Keratinocyte (primary cell): ENCODE measurements at places on chromosomes 7 and 10.

- DNase-seq, result no peak
These were observed 102.7 kb upstream of the C7orf33 start for GRCh38 chr7:148487912-148488311.

GRCh38 chr10:93363891-93364648 is 118.1 kb downstream of the MYOF start:
- DNase-seq, result no peak

DNA sequence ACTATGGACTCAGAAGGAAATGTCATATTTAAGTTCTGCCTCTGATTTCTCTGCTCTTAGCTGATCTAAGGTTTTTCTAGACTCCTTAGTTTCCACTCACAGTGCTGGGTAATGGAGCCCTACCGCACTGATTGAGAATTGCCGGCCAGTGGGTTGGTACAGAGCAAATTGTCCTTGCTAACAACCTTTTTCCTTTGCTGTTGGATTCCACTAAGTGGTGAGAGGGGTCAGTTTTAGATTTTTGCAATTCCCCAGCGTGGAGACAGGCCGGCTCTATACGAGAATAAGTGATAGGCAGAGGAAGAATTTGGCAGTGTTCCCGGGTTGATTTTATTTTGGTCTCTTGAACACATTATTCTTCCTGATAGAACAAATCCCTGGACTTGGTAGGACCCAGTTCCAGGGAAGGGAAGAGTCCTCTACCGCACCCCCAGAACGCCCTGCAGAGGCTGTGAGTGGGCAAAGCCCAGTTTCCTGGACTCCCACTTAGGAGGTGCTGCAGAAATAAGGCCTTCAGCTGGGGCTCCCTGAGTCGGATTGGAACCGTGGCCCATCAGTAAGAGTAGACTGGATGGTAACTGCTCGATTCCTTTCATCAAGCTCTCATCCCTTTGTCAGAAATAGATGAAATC is 3.0 kb upstream of the NRP1 start:
- no peak for DNase-seq

DNA sequence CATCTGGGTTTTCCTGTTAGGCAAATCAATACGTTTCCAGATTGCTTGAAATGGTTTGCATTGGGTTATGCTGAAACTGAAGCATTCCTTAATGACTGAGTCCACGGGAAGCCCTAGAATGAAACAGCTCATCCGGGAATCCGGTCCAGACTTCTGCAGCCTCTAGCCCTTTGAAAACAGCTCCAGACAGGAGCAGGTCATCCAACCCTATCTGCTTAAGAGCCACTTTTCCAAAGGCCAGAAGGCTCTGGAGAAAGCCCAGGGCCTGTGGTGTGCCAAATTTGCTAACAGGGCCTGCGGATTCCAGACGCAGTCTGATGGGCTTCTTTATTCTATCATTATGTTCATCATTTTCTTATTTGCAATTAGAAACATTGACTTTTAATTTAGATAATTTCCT is 265.4 kb downstream of the SKIDA1 start:
- no peak for DNase-seq

DNA sequence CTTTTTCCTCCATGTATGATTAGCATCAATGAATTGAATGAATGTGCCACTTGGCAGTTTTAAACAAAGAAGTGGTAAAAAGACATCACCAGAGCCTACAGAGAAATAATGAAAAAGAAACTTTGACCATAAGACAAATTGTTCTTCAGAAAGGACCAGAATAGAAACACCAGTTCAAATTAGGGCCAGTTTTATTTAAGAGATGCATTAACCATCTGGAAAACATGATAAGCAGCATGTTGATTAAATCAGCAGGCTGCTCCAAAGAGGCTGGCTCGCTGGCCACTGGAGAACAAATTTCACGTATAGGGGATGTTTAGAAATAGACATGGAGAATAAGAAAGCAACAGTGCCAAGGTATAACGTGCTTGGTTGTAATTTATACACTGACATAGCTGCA is 242.3 kb upstream of the AOAH start:
- no peak for DNase-seq

- DNase-seq, result no peak
These were observed 242.5 kb downstream of the ELMO1 start for GRCh38 chr7:37206192-37206591.

DNA sequence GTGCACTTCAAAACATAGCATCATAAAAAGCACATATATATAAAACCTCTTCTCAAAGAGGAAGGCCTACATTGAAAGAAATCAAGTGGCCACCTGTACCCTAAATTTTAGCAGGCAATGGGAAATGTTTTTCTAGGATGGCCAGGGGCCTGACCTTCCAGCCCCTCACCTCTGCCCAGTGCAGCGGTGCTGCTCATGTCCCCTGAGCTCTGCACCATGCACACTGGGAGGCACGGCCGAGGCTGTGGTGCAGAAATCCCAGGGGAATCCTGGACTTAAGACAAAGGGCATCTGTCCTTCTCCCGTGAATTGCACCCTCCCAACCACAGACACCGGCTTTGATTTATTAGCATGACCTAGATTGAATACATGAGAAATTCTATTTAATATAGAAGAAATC is 551.4 kb downstream of the GLRX3 start:
- DNase-seq, result no peak

- DNase-seq, result no peak
These were observed 12.9 kb downstream of the UPP1 start for GRCh38 chr7:48101968-48102367.

GRCh38 chr7:50589364-50589763 is 24.2 kb upstream of the DDC start:
- DNase-seq, result no peak

GRCh38 chr10:1575481-1576244 is 161.7 kb downstream of the ADARB2 start:
- no peak for DNase-seq

DNA sequence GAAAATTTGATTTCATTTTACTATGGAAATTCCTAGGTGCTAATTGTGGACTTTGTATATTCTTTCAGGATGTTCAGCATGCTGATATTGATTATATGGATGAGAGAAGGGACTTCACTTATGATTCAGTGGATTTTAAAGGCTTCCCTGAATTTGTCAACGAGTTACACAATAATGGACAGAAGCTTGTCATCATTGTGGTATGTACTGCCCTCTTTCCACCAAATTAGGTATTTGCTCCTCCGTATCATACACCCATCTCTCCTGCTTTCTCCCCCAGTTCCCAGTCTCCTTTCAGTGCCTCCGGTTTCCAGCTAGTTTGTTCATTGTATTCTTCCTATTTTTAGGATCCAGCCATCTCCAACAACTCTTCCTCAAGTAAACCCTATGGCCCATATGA is 34.6 kb downstream of the MGAM start:
- DNase-seq, result no peak

DNA sequence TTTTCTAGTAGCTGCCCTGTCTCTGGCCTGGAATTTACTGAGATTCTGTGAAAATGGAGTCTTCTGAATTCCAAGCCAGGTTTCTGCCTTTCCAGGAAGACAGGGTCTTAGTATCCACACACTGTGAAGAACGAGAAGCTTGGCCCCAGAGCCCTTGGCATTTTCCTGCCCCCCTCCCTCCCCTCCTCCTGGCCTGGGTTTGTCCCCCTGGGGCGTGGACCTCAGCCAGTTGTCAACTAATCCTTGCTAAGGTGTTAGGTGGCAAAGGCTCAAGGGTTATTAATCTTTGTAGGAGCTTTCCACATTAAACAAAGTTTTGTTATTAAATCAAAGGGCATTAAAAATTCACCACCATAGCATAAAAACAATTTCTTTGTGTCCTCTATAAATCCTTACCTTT is 329.5 kb downstream of the RNLS start:
- DNase-seq, result no peak

DNA sequence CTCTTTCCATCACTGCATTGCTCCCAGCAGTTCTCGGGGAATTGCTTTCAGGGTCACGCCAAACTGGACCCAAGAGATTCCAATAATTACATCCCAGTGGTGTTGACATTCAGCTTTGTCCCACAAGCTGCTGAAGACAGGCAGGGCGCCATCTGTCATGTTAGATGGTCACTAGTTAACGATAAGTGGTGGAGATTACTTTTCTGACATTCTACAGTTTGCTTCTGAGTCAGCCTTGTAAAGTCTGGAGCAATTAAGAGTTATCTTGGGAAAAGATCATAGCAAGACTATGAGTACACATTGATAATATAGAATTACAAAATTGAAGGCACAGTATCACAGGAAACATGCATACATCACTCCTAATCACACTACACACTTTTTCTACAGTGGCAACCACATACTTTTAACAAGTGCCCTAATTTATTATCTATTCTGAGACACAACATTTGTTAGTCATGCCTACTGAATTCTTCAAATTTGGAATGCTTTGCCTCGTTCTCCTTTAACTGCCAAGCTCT is 41.9 kb downstream of the SEMA3C start:
- no peak for DNase-seq

DNA sequence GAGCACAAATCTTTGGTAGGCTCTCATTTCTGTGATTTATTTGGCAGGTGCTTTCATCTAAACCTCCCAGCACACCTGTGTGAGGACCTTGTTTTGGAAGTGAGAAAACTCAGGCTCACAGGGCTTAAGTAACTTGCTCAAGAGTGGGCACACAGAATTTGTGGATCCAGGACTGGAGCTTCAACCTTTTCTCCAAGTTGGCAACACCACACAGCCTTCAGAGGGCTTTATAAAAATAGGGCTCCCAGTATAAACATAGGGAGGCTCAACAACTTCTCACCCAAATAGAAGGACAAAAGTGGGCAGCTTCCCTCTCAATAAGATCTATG is 182.2 kb upstream of the NEBL start:
- no peak for DNase-seq

GRCh38 chr10:98258683-98259454 is 9.1 kb downstream of the LOXL4 start:
- DNase-seq, result no peak

- no peak for DNase-seq
These were observed 270.9 kb downstream of the CCSER2 start for GRCh38 chr10:84599254-84599653.

GRCh38 chr10:100481462-100482081 is 18.8 kb downstream of the WNT8B start:
- DNase-seq, result peak; percentile 50

DNA sequence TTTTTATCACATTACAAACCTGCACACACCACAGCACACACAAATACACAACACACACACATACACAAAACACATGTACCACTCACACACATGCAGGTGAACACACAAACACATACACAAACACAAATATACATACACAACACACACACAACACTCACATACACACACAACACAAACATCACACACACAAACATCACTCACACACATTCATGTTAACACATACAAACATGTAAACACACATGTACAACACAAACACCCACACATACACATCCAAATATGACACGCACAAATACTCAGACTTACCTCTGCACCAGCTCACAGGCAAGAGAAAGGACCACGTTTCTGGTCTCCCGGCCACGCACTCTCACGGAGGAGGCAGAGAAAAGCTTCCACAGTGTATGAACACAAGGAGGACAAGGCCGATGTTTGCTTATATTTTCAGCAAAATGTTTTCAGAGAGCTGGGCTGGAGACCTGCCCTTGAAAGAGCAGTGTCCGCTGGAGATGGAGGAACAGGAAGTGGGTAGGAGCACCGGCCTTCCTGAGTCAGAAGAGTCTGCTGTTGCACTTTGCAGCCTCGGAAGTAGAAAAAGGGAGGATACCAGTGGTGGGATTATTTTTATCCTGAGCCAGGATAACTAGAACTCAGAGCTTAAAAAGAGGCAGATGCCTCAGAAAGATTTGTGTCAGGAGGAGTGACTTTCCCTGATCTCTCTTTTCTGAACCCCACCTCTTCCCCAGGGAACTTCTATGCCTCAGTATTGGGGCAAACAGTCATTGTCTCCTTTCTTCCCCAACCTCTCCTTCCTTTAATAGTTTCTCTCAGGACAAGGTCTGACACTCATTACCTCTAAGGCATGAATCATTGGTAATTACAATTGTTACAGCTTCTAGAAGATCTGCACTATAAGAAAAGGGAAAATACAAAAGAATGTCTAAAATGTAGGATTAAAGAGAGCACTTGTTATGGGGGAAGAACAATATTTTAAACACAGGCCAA is at the start of gene GIMAP6:
Gene GIMAP6 (minus strand): TSS at position 520 of the 999 bp plus-strand sequence. CDS start 2,243 bp downstream, outside the sequence.
- no peak for DNase-seq

- no peak for DNase-seq
These were observed 132.0 kb downstream of the PRKAG2 start for GRCh38 chr7:151744656-151745638.

DNA sequence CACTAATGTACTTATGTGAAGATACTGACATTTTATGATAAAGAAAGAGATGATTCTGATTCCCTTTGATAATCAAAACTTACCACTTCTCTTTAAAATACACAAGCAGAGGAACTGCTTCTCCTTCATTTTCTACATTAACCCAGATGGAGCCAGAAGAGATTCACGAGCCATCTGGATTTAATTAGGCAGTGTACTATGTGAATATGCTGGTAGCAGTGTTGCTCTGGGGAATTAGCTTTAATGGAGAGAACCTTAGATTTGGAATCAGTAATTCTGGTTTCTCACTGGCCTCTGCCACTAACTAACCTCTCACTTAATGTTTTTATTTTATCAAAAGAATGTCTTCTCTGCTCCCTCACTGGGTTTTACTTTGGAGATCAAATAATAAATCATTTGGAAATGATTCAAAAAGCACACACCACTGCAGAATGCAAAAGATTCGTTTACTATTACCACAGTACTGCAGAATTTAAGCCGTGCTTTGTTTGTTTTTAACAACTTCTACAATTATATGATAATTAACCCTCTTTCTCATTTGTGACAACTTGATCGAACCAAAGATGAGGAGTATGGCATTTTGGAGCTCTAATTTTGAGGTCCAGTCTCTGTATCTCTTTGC is 77.5 kb upstream of the PHYHIPL start:
- DNase-seq, result no peak

DNA sequence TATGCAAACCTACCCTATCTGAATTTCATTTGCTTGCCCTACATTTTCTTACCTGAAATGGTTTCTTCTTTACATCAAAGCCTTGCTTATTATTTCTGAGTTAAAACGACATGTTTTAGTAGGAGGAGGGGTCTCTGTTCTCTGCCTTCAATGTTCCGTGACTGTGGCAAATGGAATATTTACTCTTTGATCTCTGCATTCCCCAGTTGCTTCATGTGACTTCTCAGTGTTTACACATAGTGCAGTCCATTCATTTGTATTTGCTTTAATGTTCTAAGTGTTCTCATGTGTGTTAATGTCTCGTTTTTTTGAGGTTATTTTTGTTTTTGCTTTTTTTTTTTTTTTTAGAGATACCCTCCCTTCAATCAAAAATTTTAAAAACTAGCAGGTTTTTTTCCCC is 75.8 kb downstream of the GNAI1 start:
- no peak for DNase-seq

GRCh38 chr7:122100021-122100420 is 44.0 kb downstream of the AASS start:
- DNase-seq, result no peak
